ENCODE measurements at places on chromosomes 3 and 15.

DNA sequence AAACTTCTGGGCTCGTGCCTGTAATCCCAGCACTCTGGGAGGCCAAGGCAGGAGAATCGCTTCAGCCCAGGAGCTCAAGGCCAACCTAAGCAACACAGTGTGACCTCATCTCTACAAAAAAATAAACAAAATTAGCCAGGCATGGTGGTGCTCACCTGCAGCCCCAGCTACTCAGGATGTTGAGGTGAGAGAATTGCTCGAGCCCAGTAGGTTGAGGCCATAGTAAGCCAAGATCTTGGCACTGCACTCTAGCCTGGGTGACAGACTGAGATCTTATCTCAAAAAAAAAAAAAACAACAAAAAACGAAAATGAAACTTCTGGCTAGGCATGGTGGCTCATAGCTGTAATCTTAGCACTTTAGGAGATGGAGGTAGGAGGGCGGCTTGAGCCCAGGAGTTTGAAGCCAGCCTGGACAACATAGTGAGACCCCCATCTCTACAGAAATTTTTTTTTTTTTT is 53.7 kb downstream of the PIK3CB start:
- DNase-seq = no peak

DNA sequence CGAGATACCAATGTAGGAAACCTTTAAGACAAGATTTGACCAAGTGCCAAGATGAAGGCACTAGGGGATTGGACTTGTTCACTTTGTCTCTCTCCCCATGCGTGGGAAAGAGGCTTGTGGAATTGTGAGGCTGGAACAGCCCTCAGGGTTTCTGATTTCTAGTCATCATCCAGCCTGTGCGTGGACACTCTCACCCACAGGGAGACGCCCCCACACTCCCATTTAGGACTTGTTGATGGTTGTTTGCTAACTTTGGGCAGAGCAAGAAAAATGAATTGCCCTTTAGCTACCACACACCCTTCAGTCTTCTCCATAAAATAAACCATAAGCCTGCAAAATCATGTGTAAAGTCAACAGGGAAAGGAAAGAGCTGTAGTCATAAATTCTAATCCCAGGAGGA is 18.4 kb downstream of the ACKR2 start:
- DNase-seq = no peak

DNA sequence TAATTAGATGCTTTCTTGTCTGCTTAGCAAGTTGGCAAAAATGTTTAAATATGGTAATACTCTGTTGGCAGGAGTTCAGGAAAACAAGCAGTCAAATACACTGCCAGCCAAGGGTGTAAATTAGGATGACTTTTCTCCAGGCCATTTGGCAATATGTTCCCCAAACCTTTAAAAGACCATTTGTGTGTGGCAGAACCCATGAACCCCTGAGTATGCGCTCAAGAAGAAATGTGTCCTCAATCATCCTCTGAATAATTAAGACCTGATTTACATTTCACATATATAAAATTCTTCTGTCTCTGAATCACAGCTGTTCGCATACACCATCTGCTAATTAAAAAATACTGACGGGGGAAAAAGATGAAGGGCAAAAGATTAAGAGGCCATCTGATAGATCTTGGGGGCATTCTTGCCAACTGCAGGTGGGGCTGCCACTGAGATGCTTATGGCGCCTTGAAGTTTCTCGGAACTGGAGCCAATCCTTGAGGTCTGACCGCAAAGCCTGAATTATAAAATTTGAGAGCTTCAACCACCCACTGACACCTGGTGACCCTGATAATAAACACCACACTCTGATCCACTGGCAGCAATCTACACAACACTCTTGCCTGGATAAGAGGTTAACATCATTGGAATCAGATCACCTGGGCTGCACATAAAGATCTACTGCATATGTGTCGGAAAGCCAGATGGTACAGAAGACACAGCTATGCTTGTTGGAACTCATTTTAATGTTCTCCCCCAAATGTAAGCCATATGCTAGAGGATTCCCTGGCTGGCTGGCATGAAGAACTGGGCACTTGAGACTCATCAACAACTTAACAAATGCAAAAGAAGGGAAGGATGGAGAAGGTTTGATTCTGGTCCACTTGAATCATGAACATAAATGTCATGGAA is 190.6 kb downstream of the OSBPL10 start:
- DNase-seq = no peak

DNA sequence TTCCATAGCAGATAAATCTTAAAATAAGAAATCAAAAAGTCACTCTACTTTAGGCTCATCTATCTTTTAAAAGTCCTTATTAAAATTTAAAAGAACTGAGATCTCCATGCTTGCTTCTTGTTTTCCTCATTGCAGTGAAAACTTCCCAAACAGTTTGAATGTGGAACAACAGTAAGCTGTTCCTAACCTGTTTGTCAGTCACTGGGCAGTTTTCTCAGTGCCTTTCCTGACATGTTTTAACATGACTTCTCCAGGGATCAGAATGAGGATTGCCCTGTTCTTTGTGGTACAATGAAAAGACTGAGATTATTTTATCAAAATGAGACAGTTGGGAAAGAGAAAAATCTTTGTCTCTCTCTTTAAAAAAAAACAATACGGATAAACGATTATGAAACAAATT is 774 bp downstream of the GPR87 start:
- DNase-seq = no peak

- DNase-seq = no peak
Measured at GRCh38 chr15:73515527-73515926, 72.6 kb downstream of the REC114 start.

GRCh38 chr15:34185666-34186065 is 24.2 kb downstream of the KATNBL1 start:
- DNase-seq = no peak

GRCh38 chr3:85304360-85304964 is 345.7 kb downstream of the CADM2 start:
- DNase-seq = no peak

DNA sequence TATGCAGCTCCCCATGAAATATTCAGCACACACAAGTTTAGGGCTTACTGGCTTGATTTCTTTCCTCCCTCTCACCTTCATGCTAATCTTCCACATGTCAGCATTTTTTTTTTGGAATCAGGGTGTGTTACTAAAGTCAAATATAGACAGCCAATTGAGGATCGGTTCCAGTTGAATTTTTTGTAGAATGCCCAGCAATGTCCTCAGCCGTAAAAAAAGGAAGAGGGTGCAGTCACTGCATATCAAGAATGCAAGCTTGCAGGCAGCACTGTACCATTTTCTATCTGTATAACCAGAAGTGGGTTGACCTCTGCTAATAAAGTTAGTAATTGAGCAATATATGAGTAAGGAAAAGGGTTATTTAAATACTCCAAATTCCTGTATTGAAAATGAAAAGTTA is 51.4 kb upstream of the CHMP2B start:
- DNase-seq = no peak

- DNase-seq = no peak
Measured at GRCh38 chr15:46344115-46344724, 709.4 kb downstream of the SQOR start.

GRCh38 chr3:124059580-124059979 is 67.7 kb upstream of the ROPN1 start:
- DNase-seq = no peak

GRCh38 chr3:167437428-167438139 is 36.3 kb downstream of the SERPINI2 start:
- no peak for DNase-seq

- DNase-seq = no peak
Measured at GRCh38 chr15:81473177-81473576, 99.2 kb upstream of the TMC3 start.

All from memory B cell (primary cell).